ENCODE measurements at places on chromosomes 6 and 20.

GRCh38 chr20:19849341-19850197 is 91.5 kb downstream of the RIN2 start:
- no peak for DNase-seq

DNA sequence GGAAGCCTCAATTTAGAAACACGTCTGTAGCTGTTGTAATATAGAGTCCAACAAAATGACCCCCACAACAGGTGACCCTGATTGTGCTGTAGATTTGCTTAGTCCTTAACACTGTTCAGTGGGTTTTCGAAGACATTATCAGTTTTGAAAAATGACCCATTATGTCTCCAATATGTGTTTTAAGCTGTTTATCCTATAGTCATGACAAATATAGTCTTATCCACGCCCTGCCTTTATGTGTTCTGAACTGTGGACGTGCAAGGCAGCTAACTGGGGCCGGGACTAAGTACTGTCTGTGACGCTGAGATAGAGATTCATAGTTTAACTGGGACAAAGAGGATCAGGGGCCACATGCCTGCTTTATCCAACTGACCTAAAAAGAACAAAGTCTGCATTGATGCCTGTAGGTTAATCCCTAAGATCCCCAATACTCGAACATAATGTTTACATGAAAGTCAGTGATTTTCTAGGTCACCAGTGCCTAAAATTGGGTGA is 192.4 kb downstream of the CD83 start:
- no peak for DNase-seq

- no peak for DNase-seq
Measured at GRCh38 chr6:167552961-167553735, 228.3 kb downstream of the TTLL2 start.

GRCh38 chr6:132544826-132545225 is 6.7 kb downstream of the TAAR9 start:
- DNase-seq = no peak

- DNase-seq = no peak
Measured at GRCh38 chr20:5862703-5863039, 87.7 kb downstream of the TRMT6 start.

Measured in activated T-cell treated with anti-CD3 and anti-CD28 coated beads, Interleukin-2, amount 50 U/mL, for 24 hours (primary cell).